ENCODE measurements at places on chromosomes 13 and 19.
A peak's percentile ranks its signal among the peaks of the same experiment; 100 is the strongest.

GRCh38 chr19:35717665-35718344, at the start of gene KMT2B:
TSS of gene KMT2B (plus strand) at chr19:35718003. CDS start at chr19:35718019, 16 bp downstream.
- no peak for DNase-seq

DNA sequence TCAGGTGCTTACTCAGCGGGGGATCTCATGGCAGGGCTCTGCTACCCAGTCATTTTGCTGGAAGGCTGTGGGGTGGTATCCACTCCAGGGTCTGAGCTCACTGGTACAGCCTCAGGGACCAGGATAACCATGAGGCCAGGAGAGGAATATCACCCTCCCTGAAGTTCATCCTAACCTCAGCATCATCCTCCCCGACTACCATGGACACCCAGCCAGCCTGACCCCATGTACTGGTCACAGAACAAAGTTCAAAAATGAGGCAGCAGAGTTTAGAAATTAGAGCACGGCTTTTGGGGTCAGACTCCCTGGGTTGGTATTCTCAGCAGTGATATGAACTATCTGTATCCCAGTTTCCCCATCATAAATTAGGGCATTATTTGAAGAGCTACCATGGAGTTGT, 35.5 kb upstream of the RXFP2 start:
- no peak for DNase-seq

DNA sequence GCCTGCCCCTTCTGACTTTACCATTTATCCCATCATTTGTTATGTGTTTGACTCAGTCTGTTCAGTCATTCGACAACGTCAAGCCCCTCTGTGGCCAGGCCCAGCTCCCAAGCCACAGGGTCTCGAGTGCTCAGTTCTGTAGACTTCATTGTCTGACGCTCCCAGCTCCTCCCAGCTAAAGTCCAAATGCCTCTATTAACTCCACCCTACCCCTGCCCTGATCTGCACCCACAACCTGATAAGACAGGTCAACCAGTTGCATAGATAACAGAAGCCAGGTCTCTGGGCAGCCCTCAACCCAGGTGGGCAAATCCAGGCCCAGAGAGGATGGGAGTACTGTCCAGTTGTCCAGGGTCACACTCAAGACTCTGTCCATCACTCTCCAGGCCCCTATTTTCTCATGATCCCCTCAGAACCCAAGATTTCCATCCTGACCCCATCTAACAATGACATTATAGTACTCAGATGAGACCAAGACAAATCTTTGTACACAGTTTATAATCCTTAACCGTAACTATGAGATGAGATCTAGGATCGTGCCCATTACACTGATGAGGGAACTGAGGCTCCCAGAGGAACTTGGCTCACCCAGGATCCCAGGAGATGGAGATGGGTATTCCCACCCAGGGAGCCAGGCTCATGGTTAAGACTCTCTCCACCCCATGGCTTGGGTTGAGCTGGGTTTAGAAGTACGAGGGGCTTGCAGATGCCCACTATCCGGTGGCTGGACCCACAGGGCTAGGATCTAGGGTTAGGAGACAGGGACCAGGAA, 1.1 kb downstream of the TM6SF2 start:
- DNase-seq: no peak

DNA sequence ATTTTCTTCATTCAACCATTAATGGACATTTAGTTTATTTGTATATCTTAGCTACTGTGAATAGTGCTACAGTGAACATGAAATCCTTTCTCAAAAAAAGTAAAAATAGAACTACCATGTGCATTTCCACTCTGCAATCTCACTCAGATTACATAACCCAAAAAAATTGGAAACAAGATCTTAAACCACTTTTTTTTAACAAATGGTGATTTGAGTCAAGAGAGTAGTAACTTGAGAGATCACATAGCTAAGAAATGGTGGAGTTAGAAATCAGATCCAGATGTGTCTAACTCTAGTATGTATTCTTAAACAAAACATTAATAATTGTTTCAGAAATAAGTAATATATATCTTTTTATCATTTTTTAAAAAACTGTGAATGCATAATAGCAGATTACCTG, 318.3 kb upstream of the SGCG start:
- no peak for DNase-seq

GRCh38 chr13:37277007-37277406, 171.5 kb upstream of the CSNK1A1L start:
- no peak for DNase-seq

DNA sequence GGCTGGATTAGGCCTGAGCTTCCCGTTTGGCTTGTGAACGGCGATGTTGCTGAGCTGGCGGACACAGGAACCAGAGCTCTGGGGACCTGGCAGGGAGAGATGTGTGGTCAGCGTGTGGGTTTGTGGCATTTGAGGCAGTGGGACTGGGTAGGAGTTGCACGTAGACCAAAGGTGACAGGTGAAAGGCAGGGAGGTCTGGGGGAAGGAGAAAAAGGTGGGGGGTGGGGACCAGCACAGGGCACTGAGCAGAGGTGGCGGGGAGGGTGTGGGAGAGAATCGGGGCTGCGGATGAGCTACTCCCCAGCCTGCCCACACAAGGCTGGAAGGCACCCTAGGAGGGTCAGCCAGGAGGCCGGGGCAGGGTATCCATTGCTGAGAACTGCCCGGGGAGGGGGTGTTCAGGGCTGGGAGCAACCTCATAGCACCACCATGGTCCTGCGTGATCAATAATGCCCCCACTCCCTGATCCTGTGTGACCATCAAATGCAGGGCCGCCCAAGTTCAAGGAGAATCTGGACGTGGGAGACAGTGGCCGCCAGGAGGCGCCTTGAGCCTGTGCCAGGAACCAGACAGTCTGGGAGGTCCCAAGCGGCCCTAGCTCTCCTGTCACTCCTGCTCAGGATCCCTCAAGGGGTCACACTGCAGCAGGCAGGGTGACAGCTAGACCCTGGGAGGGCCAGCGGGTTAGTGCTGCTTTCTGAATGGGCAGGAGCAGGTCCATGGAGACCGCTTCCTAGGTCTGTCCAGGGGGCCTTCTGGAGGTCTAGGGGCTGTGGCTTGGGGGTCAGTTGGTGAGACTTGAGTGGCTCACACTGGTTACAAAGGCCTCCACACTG, 12.8 kb upstream of the SELENOW start:
- peak; percentile 53 for DNase-seq

DNA sequence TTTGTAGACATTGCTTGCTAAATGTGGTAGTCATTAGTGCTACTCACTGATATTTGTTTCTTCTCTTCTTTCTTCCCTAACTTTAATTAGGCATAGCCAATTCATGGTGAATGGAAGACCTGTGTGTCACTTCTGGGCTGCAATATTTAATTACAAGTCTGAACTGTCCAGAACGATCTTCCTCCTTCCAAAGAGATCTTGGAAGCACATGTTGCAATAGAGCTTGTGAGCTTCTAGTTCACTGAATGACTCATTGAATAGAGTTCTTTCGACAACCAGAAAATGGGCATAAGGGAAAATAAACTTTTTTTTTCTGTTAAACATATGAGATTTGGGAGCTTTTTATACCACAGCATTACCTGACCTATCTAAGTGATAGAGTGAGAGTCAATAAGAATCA, 1264.6 kb downstream of the PCDH9 start:
- no peak for DNase-seq

Measured in activated CD4-positive, alpha-beta memory T cell treated with anti-CD3 and anti-CD28 coated beads, Interleukin-2, amount 10 ng/mL, durations not matched to agents 7 days and 5 days (primary cell).